ENCODE measurements at places on chromosomes 1 and 21.

- DNase-seq = no peak
Measured at GRCh38 chr1:179164494-179164893, 65.0 kb downstream of the ABL2 start.

DNA sequence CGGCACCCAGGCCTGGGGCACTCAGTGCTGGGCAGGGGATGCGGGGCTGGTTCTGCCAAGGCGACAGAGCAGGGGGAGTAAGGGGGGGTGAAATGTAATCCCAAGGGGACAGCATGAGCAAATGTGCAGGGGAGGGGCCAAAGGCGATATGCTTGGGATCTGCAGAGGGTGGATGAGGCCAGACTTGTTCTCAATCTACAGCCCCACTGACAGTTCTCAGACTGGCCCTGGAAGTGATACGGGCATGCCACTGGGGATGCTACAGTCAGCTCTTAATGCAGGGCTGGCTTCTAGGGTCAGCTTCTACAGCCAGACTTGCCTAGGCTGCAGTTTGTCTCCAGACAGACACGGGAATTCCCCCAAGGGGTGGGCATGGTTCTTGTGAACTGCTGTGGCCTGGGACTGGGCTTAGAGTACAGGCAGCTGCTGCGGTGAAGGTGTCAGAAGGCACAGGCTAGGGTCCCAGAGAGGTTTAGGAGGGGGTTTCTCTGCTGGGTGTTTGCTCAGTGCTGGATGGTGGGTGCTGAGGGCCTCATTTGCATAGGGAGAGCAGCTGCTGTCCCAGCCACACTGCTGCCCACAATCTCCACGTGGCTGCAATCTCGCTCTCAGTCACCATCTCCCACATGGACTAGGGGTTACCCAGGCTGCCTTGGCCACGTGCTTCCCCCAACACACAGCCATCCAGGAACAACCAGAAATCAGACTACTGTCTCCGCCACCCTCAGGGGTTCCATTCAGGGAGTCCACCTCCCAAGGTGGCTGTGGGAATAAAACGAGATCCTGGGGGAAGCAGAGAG lies 190.1 kb downstream of the HIVEP3 start:
- DNase-seq = no peak

DNA sequence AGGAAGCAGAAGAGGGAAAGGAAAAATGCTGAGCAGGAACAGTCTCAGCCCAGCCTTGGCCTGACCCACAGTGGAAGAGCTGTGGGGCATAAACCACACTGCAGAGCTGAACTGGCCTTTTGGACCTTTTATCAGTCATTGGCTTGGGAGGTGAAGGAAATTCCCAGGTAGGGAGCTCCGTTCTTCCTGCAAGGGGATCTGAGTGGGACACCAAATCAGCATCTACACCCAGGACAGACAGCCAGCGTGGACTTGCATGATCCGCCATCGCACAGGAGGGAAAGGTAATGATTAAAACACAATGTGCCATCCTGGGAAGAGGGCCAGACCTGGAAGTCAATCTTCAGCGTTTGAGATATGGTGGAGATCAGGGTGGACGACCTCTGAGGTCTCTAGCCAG lies 1.2 kb upstream of the MTFR1L start:
- no peak for DNase-seq

GRCh38 chr1:70910013-70910412 lies 137.6 kb downstream of the PTGER3 start:
- no peak for DNase-seq

GRCh38 chr1:182626527-182626926 lies 22.3 kb upstream of the RGS16 start:
- DNase-seq = no peak

DNA sequence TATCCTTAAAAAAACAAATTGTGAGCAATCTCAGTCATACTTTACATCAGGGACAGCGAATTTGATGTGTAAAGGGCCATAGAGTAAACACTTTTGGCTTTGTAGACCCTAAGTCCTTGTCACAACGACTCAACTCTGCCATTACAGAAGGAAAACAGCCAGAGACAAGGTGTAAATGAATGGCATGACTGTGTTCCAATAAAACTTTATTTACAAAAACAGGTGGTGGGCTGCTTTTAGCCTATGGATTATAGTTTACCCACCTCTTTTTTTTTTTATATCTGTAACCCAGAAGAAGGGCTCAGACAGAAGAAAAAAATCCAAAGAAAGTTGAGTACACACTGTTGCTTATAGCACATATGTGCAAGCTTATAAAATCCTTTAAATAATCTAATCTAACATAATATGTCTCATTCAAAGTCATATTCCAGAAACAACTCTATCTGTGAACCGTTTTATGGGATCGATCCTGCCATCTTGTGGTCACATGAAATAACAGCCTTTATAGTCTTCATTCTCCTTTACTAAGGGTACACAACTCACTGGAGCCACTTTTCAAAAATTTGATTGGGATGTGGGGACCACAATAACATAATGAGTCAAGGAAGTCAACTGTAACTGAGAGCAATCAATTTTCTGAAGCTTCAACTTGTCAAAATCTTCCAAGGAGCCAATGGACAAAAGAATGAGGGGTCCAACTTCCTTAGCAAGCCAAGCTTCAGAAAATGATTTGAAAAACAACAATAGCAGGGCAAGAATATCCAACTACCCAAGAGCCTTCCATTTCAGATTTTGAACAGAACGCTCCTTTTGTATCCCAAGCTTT lies 142.2 kb upstream of the KRTAP19-8 start:
- DNase-seq = no peak

- no peak for DNase-seq
Measured at GRCh38 chr1:182438326-182438725, 11.6 kb upstream of the RGSL1 start.

DNA sequence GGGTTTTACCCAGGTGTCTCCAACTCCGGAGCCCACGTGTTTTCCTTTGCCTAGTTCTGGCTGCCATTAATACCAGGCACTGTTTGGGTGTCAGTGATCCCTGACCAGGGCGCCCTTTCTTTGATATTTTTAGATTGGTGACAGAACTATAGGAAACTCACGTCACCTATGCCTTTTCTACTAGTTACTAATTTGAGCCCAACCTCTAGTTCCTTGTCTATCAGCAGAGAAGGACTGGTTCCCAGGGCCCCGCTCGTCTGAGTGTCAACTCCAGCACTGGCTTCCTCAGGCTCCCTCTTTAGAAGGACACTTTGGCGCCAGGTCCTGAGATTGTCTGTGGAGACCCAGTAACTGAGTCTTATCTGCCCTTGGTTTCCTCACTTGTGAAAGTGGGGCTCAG lies 9.4 kb downstream of the MFN2 start:
- DNase-seq = no peak

DNA sequence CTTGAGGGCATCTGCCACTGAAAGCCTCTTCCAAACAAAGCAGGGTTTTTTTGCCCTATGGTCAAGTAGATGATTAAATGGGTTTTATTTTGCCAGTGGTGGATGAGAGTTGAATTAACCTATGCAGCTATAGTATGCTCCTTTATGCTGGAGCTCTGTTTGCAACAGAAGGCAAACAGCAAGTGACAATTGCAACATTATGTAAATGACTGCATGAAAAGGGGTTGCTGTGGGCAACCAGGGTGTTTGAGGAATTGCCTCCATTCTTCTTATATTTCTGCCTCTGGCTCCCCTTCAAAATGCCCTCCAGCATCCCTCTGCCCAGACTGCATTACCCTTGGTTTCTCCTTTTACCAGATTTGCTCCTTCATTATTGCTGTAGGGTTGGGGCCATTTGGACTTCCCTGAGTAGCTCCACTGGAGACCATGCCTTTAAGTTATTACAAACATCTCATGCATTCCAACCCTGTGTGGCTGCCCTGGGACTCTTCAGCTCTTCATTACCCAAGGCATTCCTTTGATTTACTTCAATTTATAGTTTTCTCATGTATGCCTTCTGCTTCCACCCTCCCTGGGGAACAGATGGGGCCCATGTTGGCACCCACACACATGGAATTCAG lies 398.4 kb downstream of the PRDM2 start:
- DNase-seq = no peak

DNA sequence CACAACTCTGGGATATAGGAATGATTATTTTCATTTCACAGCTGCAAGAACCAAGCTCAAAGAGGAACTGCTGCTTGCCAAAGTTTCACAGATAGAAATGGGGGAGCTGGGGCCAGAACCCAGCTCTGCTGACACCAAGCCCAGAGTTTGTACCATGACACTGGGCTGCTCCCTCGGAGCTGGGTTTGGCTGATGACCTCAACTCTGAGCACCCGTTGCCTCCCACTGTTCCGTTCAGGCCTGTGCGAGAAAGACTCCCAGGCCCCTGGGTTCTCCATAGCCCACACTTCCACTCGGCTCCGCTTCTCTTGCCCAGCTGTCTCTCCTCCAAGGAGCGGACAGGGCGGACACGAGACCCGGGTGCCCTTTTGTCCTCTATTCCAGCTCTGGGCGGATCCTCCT lies 55.2 kb downstream of the NGF start:
- DNase-seq = no peak

Data from activated T-cell treated with anti-CD3 and anti-CD28 coated beads, Interleukin-2, amount 50 U/mL, for 1 hour (primary cell).